ENCODE measurements at places on chromosomes 2 and 18.

- DNase-seq, result no peak
These were observed 60.3 kb upstream of the CREB1 start for GRCh38 chr2:207469451-207469850.

GRCh38 chr2:208542465-208543041 is 136.0 kb downstream of the PTH2R start:
- DNase-seq, result no peak

GRCh38 chr2:161962160-161962559 is 111.9 kb downstream of the DPP4 start:
- DNase-seq, result no peak

- no peak for DNase-seq
These were observed 31.2 kb upstream of the GALM start for GRCh38 chr2:38634684-38635083.

DNA sequence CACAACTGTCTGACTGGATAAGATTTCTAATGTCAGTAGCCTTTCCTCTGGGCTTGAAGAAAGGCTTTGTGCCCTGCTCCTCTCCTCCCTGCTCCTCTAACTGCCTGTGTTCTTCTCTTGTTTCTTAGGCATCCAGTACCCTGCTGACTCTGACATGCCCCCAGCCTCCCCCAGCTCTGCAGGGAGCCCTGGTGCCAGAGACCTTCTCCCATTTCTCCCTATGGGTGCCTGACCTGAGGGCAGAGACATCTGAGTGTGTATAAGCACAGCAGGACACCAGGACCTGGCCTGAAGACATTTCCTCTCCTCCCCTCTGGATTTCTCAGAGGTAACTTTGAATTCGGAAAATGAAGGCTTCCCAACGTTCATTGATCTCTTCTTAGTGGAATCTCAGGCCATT is 23.6 kb downstream of the RNF144A start:
- DNase-seq, result no peak

DNA sequence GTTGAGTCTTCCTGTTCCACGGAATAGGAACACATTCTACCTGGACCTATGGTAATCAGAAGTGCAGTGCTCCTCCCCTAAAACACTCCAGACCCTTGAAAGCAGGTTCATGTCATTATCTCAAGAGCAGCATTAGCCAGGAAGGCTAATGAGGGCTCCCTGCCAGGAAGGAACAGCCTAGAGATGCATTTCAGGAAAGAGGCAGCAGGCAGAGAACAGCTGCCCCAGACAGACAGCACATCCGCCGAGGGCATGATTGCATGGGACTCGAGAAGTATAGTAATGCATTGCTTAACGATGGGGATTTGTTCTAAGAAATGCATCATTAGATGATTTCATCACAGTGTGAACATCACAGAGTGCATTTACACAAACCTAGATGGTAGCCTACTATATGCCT is 171.5 kb downstream of the ALK start:
- DNase-seq, result no peak

- no peak for DNase-seq
These were observed 153.6 kb downstream of the TDRD15 start for GRCh38 chr2:21277068-21278056.

DNA sequence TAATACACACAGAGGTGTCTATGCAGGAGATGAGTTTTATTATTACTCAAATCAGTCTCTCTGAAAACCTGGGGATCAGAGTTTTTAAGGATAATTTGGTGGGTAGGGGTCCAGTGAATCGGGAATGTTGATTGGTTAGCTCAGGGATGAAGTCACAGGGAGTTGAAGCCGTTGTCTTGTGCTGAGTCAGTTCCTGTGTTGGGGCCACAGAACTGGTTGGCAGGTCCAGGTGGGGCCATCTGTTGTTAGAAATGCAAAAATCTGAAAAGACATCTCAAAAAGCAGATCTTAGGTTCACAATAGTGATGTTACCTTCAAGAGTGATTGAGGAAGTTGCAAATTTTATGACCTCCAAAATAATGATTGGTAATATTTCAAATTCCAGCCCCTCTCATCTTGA is 86.9 kb downstream of the VSNL1 start:
- no peak for DNase-seq

GRCh38 chr2:12045864-12046291 is 299.4 kb downstream of the LPIN1 start:
- no peak for DNase-seq

GRCh38 chr18:76348267-76349066 is 146.6 kb downstream of the ZNF516 start:
- no peak for DNase-seq

- no peak for DNase-seq
These were observed 5.7 kb downstream of the GPATCH11 start for GRCh38 chr2:37090019-37090477.

DNA sequence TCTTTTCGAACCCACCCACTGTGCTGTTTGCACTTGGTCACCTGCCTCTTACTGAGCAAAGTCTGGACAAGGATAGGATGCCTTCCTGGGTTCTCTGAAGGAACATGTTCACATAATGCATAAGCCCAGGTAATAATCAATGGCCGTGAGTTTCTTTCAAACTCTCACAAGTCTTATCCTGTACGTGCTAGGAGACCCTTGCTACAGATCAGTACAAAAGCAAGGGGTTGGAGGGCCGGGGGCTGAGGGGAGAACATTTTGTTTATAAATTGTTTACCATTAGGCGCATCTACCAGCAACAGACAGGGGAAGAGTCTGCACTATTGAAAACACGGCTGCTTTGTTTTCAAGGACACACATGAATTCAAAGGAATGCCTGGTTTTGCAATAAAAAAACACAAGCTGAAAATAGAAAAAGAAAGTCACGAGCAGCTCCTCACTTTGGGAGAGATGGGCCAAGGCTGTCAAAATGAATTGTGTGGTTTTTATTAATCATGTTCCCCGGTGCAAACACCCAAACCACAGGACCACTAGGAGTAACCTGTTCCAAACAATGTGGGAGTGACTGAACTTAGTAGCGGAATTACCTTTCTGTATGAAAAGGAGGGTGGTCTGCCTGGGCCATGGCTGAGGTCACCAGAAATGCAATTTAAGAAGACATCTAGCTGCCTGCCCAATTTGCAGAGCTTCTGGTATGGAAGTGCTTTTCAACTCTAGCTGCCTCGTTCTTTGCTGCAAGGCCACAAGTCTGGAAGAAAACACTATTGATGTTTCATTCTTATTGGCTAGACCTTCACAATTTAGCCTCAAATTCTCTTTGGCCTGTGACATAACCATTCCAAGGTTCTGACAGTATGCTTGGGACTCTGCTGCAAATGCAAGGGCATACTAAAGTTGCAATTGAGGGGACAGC is 73.5 kb downstream of the CCBE1 start:
- no peak for DNase-seq

DNA sequence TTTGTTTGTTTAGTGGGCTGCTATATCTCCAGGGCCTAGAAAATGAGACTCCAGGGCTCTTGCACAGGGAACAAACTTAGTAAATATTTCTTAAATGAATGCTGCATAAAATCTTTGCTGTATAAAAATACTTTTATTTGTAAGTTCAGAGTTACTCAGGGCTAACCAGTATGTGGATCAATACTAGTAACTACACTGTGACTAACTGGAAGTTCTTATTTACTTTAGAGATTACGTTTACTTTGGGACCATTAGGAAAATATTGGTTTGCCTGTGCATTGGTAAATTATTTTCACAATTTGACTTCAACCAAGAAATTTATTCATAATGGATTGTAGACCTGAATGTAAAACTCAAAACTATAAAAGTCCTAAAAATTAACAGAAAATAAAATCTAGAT is 575.5 kb downstream of the RNF144A start:
- DNase-seq, result no peak

DNA sequence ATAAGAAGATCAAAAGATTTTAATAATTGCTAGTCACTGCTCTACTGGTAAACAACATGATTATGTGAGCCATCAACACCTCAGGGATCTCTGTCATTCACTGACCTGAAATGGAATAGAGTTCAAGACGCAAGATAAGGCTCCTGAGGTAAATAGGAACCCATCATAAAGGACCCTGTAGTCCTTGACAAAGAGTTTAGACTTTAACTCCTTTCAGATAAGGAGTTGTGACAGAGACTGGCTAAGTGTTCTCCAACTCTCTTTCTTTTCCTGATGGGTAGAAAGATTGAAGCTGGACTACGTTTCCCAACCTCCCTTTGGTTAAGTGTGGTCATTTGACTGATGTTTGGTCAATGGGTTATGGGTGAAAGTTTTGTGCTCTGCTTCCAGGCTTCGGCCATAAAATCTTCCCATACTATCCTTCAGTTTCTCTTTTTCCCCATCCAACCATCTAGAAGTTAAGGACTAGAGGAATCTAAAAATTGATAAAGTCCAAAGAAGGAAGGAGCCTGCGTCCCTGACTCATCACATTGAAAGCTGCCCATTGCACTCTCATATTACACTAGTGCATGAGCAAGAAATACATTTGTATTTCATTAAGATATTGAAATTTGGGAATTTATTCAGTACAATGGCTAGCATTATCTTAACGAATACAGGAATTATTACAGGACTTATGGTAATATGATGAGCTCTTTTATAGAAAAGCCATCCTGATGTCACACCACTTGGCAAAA is 293.7 kb upstream of the ACVR2A start:
- DNase-seq, result no peak

GRCh38 chr2:95274291-95275150 is at the start of gene PROM2:
Gene PROM2 (plus strand): TSS chr2:95274449. CDS start chr2:95274586, 137 bp downstream.
- no peak for DNase-seq

GRCh38 chr2:37852585-37853014 is 72.5 kb upstream of the RMDN2 start:
- no peak for DNase-seq

- peak; percentile 34 for DNase-seq
These were observed 103.6 kb upstream of the TMEM200C start for GRCh38 chr18:5998907-5999306.

GRCh38 chr2:219398721-219399363 is 11.1 kb upstream of the DNPEP start:
- no peak for DNase-seq

DNA sequence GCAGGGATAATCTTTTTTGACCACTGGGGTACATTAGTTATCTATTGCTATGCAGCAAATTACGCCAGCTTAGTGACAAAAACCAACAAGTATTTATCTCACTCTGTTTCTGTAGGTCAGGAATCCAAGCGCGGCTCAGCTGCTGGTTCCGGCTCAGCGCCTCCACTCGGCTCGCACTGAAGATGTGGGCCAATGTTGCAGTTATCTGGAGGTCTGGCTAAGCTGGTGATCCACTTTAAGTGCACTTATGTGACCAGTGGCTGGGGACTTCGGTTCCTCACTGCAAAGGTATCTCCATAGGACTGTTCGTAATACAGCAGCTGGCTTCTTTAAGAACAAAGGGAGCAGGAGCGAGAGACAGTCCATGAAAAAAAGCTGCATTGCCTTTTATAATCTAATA is 591.9 kb downstream of the TMEM182 start:
- no peak for DNase-seq

- no peak for DNase-seq
These were observed 1.2 kb downstream of the LRP2 start for GRCh38 chr2:169360984-169361705.

DNA sequence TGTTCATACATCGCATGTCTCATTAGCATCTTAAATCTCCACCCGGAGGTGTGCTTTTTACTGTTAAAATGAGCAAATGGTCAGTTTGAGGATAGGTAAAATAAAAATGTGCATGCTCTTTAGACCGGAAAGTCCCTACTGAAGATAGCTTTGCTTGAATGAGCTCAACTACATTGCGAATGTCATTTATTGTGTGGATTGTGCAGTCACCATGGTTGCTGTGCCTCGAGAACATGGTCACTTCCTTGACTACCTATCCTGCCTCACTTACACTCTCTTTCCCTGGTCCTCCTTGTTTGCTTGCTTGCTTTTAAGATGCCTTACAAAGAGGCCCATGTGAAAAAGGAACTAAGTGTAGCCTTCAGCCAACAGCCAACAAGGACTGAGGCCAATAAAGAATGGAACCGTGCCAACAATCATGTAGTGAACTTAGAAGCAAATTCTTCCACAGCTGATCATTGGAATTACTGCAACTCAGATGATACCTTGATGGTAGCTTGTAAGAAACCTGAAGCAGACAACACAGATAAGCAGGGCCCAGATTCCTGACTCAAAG is 72.2 kb upstream of the BARD1 start:
- no peak for DNase-seq

- DNase-seq, result no peak
These were observed at the start of gene MC4R for GRCh38 chr18:60372596-60372995. Gene MC4R (minus strand): TSS chr18:60372775. CDS start chr18:60372349, 426 bp downstream.

- no peak for DNase-seq
These were observed 17.2 kb upstream of the KLF7 start for GRCh38 chr2:207182911-207183310.

DNA sequence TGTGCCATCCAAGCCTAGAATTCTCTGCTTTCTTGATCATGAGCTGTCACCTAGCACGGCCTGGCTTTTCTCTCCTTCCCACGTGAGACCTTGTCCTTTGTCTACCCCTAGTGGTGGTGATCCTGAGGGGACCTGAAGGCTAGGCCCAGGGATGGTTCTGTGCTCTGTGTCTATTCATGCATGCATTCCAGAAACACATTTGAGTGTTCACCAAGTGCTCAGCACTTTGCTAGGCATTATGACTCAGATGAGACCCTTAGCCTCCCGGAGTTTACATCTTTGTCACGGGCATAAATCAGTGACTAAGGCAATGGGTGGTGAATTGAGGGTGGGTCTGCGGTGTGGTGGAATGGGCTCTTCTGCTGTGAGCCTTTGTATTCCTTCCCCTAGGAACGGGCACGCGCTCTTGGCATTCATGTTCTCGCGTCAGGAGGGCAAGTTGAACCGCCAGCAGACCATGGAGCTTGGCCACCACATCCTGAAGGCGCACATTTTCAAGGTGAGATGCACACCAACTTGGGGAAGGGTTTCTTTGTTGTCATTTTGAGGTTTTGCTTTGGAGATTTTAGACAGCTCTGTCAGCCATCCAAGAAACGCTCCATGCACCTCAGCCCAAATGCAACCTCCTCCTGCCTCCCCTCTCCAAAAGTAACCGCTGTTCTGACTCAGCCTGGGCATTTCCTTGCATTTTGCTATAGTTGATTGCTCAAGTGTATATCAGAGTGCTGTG is 100.9 kb downstream of the WDSUB1 start:
- DNase-seq, result peak; percentile 8

GRCh38 chr2:232009639-232010274 is 48.2 kb downstream of the DIS3L2 start:
- DNase-seq, result no peak

GRCh38 chr18:48531082-48531403 is 7.8 kb upstream of the CTIF start:
- DNase-seq, result no peak

DNA sequence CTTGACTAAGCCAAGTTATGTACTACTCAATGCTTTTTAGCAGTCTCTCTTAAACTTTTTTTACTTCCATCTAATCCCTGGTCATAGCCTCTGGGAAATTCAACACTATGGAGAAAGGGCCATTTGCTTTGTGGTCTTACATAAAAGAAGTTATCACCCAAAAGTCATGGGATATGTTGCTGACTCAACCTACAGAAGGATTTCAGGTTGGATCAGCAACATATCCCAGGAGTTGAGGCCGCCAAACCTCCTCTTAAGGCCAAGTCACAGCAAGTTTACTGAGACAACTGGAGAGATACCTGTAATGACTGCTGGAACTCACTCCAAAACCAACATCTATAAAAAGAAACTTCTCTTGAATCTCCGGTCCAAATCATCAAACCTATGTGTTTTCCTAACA is 141.1 kb downstream of the IRS1 start:
- no peak for DNase-seq
